ENCODE measurements at places on chromosomes 6 and 20. TPM values are rescaled to one million over a fixed set of nuclear protein-coding genes. Genes with fewer than 3 reads are reported as not detected.

Gene MAP7
- 9.4 TPM for total RNA-seq

Gene ID4
- total RNA-seq: 82.0 TPM

Gene OOEP
- total RNA-seq: not detected

Gene ASIP
- total RNA-seq: not detected

Gene BMP7
- total RNA-seq: 16.9 TPM

Gene TNFRSF21
- 41.9 TPM for total RNA-seq

Gene SLC26A8
- 3.8 TPM for total RNA-seq

Gene PYGB
- 66.4 TPM for total RNA-seq

Gene ENPP5
- 5.0 TPM for total RNA-seq

Gene SLC25A27
- 57.6 TPM for total RNA-seq

Gene CRIP3
- total RNA-seq: 16.6 TPM

Gene TPD52L2
- total RNA-seq: 32.6 TPM

Gene RRAGD
- total RNA-seq: 57.0 TPM

Gene GDAP1L1
- 121 TPM for total RNA-seq

Gene COL9A1
- total RNA-seq: 11.0 TPM

Gene GHRH
- not detected for total RNA-seq

Gene REM1
- total RNA-seq: 0.31 TPM

Gene MYLK2
- total RNA-seq: 0.94 TPM

Gene KHDRBS2
- 98.6 TPM for total RNA-seq

Gene NTSR1
- 11.9 TPM for total RNA-seq

Gene RBCK1
- 37.2 TPM for total RNA-seq

Gene ULBP1
- total RNA-seq: 1.9 TPM

Gene CCN6
- total RNA-seq: not detected

Gene DPM1
- total RNA-seq: 30.4 TPM

Gene LKAAEAR1
- total RNA-seq: 0.63 TPM

Gene LBP
- total RNA-seq: not detected

Gene VSTM2L
- 50.7 TPM for total RNA-seq

Gene IPCEF1
- total RNA-seq: 32.6 TPM

Gene BMP5
- total RNA-seq: 0.94 TPM

Gene TBCC
- 45.1 TPM for total RNA-seq

Gene SEMG1
- not detected for total RNA-seq

Gene WFDC5
- not detected for total RNA-seq

Gene NRSN1
- 31.6 TPM for total RNA-seq

Gene MYL9
- not detected for total RNA-seq

Gene ENPP1
- 1.6 TPM for total RNA-seq

Gene KIFC1
- 7.8 TPM for total RNA-seq

Gene BEND6
- total RNA-seq: 20.7 TPM

Gene CDSN
- total RNA-seq: not detected

Gene C20orf96
- 7.5 TPM for total RNA-seq

Gene SYTL3
- 2.5 TPM for total RNA-seq

Gene TNF
- not detected for total RNA-seq

Gene KCNQ5
- 26.9 TPM for total RNA-seq

Gene SLC22A1
- 0.31 TPM for total RNA-seq

Gene PPP1R14C
- 35.1 TPM for total RNA-seq

Gene RAB44
- total RNA-seq: not detected

Gene LY6G6F
- not detected for total RNA-seq

Gene SLC16A10
- 10.3 TPM for total RNA-seq

Gene FAM209B
- not detected for total RNA-seq

Gene SNAI1
- total RNA-seq: not detected

Gene TFAP2B
- total RNA-seq: not detected

Gene EPHA7
- 82.6 TPM for total RNA-seq

Gene OR14J1
- not detected for total RNA-seq

Gene SPATA25
- total RNA-seq: 4.4 TPM

Measured in parietal lobe (tissue), 2 donors.